ENCODE measurements at places on chromosomes 16 and 17.

- DNase-seq: no peak
Measured at GRCh38 chr16:80350061-80350460, 190.7 kb upstream of the DYNLRB2 start.

DNA sequence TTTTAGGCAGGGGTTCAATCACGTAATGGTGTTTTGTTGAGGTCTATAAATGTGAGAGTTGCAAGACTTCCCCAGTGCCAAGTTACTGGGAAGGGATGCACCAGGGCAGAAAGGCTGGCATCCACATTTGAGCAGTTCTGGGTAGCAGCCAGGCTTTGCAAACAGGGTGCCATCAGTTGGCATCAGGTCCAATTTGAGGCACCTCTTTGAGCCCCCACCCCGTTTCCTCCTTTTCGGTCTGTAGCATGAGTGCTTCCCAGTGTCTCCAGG, 142.6 kb upstream of the CACNG5 start:
- DNase-seq: no peak

GRCh38 chr17:66138120-66138519, 53.8 kb downstream of the CEP112 start:
- DNase-seq: no peak

DNA sequence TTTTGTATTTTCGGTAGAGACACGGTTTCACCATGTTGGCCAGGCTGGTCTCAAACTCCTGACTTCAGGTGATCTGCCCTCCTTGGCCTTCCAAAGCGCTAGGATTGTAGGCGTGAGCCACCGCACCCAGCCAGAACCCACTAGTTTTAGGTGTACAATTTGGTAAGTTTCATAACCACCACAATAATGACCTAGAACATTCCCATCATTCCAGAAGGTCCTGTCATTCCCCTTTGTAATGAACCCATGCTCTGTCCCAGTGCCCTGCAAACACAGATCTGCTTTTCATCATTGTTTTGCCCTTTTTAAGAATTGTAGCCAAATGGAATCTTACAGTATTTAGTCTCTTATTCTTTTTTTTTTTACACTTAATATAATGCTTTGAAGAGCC, 35.6 kb upstream of the IRF8 start:
- no peak for DNase-seq

- no peak for DNase-seq
Measured at GRCh38 chr16:5738586-5738985, 641.0 kb upstream of the EEF2KMT start.

- DNase-seq: peak; percentile 39
Measured at GRCh38 chr17:83053739-83054451, 25.5 kb upstream of the METRNL start.

DNA sequence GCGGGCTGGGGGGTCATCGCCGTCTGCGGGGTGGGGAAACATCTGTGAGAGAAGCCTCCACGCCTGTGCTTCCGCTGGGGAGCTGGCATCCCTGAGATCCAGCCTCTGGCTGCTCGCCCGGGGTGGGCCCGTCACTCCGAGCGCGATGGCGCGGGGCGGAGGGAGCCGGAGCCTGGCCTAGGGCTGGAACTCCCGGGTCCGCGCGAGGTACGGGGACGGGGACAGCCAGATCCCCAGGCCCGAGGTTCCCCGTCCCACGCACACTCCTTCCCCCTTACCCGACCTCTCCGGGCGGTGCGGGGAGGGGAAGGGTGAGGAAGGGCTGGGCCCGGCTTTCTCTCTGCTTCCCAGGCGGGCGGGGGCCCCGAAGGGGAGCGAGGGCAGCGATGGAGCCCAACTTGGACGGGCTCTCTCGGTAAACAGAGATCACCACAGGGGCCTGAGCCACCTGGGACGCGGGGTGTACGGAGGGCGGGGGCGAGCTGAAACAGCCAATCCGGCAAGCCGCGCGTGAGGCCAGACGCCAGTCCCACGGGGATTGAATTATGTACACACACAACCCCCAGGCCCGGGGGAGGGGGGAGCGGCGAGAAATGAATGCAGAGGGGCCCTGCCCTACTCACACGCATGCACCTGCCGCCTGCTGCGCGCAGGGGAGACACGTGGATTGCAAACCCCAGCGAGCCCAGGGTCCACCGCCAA, at the start of gene SLC16A11:
Gene SLC16A11, minus strand, starts transcription at position 596 of the 702 bp plus-strand sequence. Its CDS starts 579 bp downstream, at position 17.
- peak; percentile 49 for DNase-seq

DNA sequence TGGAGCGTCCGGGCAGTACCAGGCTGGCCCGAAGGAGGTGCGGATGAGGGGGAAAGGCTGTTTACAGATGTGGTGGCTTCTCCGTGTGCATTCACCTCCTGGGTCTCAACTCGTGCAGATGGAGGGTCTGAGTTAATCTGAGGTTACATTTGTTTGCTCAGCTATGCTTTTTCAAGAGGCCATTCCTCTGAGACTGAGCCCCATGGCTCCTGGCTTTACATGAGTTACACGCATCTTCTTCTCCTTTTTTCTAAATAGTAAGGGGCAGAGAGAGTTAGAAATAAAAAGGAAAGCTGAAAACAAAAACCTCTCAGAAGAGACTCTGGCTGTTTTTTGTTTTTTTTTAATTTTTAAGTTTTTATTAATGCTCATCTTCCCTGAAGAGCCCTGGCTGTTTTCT, 29.0 kb downstream of the IRF8 start:
- DNase-seq: no peak

DNA sequence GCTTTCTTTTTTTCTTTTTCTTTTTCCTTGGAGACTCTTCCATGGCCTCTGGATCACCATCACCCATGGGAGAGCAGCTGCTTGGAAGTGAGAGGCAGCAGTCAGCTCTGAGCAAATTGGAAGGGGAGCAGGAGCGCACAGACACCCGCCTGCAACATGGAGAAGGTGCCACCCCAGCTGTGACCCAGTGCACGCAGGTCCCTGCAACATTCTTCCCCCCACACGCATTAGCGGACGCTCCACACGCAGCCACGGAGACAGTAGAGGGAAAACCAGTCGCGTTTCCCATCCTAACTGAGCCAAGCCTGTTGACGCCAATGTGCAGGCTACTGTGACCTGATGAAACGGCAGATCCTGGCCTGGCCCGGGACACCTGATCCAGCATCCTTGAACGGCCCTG, 20.4 kb upstream of the CYTH1 start:
- DNase-seq: no peak

DNA sequence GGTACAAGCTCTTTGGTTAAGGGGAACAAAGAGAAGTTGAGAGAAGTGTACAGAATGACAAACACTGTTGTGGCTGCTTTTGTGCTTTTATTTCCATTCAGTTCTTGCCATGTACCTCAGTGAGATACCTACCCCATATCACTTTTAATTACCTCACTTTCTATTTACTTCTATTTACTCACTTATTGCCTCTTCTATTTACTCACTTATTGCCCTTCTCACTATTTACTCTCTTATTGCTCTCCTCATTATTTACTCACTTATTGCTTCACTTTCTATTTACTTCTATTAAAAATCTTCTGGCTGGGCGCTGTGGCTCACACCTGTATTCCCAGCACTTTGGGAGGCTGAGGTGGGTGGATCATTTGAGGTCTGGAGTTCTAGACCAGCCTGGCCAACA, 41.9 kb downstream of the MBTD1 start:
- DNase-seq: no peak

DNA sequence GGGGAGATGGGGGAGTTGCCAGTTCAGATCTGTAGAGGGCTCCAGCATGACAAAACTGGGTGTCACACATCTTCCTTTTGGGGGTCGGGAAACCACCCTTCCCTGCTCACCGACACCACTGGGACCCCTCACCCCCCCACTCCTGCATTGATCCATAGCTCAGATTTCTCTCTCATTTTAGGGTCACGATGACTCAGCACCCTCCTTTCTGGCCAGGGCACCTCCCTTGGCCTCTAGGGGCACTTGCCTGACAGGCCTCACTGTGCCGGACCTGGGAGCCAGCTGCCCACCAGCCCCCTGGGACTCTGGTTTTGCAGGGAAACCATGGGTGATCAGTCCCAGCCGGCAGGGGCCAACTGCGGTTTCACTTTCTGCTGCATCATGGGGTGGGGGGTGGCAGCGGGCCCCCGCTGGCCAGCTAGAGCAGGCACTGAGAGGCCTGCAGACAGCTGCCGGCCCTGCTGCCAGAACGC, 239.4 kb downstream of the MRTFB start:
- peak; percentile 20 for DNase-seq

- DNase-seq: no peak
Measured at GRCh38 chr16:67804853-67805542, 1.4 kb downstream of the RANBP10 start.
